ENCODE measurements at places on chromosomes 2 and 18.

DNA sequence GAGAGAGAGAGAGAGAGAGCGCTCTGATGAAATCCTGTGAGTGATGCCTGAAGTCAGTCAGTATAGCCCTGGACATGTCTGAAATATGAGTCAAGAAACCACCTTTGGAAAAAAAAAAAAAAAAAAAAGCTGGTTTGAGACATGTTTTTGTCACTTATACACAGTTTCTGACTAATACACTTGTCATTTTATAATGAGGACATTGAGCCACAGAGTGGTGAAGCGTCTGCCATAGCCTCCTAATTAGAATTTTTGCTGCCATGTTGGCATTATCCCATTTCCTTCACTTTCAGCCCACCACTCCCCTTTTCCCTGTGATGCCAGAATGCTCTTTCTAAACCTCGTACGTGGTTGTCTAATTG is 15.7 kb upstream of the MYO3B start:
- no peak for DNase-seq

GRCh38 chr18:76046221-76046620 is 448.8 kb downstream of the ZNF516 start:
- no peak for DNase-seq

GRCh38 chr18:63848159-63848558 is 39.3 kb upstream of the SERPINB2 start:
- DNase-seq = no peak

- no peak for DNase-seq
These were observed 751 bp upstream of the NMI start for GRCh38 chr2:151289972-151290866.

GRCh38 chr2:28950941-28951630 is 30.0 kb upstream of the TOGARAM2 start:
- no peak for DNase-seq
